ENCODE measurements at places on chromosomes 1 and 21.

- peak; percentile 77 for DNase-seq
Observed at GRCh38 chr1:93447481-93448291, at the start of gene FNBP1L. Gene FNBP1L, plus strand, starts transcription at chr1:93448118. Its CDS starts 164 bp downstream, at chr1:93448282.

DNA sequence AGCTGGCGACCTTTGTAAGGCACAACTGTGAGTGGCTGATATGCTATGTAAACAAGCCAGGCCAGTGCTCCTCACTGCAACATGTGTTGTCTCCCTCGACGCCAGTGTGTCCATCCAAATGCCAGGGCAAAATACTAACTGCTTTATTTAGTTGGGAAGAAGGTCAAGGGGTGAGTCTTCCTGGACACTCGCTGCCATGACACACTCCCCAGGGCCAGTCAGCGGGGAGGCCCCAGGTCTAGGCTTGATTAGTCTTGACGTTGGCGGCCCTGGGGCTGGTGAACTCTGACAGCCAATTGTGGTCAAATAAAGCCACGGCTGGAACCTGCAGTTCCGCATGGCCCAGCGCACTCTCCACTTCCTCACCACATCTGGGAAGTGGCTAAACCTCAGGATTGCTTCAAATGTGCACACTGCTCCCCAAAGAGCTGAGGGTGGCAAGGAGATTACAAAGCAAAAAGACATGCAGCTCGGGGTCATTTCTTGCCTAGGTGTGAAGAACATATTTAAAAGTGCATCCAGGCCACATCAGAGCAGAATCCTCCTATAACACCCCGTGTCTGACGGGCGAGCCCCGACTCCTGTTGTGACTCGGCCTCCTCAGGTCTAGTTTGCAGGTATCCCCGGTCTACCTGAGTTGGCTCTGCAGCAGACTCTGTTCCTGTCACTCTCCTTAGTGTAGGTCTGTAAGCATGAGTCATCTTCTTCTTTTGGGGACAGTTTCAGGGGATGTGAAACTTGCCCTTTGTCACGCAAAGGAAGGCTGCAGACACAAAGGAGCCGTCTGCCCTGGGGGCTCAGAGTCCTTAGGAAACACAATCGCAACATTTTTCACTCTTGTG is 183.5 kb downstream of the RUNX1 start:
- no peak for DNase-seq

DNA sequence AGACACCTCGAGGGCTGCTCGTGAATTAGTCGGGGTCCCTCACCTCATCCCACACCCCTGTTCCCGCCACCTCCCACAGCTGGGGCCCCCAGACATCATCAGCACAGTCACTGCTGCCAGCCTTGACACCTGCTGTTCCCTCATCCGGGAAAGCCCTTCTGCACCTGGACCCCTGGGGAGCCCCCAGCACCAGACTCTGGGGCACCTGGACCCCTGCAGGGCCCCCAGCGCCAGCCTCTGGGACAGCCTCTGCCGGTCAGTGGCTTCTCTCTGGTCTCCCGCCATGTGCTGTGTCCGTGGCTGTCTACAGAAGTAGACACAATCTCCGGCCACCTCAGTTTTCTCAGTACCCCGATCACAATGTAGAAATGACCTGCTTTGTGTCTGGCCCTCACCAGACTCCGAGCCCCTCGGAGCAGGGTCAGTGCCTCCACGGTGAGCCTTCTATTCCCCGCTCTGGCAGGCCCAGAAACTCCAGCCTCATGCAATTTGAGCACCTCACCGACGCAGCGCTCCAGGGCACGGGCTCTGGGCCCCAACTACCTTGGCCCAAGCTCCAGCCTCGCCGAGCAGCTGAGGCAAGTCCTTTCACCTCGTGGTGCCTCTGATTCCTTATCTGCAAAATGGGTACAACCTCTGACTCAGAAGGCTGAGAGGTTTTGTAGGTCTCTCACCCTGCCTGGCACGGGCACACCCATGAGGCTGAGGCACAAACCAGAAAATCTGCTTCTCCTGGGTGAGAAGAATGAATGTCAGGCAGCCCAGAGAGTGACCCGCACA is 84.7 kb downstream of the RIPK4 start:
- DNase-seq, result no peak

- DNase-seq, result no peak
Observed at GRCh38 chr1:27275696-27276095, 41.3 kb downstream of the WDTC1 start.

- DNase-seq, result no peak
Observed at GRCh38 chr1:47984175-47984789, 12.9 kb downstream of the TRABD2B start.

GRCh38 chr1:161719325-161719611 is 2.1 kb upstream of the FCRLB start:
- DNase-seq, result no peak

DNA sequence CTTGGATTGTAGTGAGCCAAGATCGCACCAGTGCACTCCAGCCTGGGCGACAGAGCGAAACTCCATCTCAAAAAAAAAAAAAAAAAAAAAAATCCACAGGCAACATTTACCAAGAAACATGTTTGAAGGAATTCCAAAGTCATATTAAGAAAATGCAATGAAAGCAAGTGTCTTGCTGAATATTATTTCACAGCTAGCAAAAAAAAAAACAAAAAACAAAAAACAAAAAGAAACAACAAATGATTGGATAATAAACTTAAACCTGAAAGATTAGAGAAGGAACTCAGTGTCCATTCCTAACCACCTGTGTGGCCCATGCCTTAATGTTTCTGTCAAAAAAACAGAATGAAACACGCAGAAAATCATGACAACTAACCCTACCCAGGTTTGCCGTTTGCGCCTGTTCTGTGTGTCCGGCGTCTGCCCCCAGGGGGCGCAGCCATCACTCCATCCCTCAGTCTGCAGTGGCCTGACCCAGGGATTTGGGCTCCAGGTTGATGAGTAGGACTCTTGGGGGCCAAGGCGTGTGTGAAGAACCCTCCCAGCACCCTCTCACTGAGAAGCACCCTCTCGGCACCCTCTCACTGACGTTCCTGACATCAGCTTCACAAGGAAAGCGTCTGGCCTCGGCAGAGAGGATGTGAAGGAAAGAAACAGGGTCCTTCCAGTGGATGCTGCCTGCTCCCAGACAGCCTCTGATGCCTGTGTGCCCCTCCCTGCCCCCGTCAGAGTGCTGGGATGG is 19.2 kb upstream of the PTTG1IP start:
- peak; percentile 39 for DNase-seq

GRCh38 chr1:187413405-187414169 is 584.8 kb downstream of the PLA2G4A start:
- DNase-seq, result no peak

DNA sequence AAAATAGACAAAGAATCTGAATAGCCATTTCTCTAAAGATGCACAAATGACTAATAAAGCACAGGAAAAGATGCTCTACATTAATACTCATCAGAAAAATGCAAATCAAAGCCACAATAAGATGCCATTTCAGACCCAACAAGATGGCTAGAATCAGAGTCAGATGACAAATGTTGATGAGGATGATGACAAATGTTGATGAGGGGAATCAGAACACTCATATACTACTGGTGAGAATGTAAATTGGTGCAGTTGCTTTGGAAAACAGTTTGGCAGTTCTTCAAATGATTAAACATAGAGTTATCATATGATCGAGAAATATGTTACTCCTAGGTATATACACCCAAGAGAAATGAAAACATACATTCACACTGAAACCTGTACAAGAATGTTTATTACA is 33.9 kb downstream of the LRRC40 start:
- DNase-seq, result no peak

DNA sequence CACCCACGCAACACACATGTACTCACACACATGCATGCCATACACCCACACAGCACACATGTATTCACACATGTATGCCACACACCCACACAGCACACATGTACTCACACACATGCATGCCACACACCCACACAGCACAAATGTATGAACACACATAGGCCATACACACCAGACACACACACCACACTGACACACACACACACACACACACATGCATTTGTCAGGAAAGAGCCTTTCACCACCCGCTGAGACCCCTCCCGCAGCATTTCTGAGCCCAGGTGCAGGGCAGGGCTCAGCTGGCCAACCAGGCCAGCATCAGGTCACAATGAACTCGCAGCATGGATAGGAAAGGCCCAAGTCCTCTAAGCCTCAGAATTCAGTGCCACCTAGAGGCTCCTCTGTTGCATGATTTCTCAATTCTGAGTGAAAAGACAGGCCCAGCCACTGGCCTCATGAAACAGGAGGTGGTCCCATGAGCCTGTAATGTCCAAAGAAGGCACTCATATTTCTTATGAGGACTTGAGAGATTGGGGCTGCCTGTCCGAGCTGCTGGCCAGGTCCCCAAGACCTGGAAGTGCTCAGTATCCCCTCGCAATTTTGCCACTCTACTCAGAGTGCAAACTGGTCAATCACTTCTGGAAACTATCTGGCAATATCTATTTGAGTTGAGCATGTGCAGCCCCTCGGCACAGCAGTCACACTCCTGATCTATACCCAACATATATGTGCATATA is 57.3 kb downstream of the PSMG1 start:
- peak; percentile 76 for DNase-seq

DNA sequence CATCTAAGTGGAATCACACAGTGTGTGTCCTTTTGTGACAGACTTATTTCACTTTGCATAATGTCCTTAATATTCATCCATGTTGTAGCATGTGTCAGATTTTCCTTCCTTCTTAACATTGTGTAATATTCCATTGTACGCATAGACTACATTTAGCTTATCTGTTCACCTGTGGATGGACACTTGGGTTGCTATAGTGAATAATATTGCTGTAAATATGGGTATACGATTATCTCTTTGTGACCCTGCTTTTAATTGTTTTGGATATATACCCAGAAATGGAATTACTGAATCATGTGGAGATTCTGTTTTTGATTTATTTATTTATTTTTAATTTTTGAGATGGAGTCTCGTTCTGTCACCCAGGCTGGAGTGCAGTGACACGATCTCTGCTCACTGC is 63.0 kb upstream of the ATP5PO start:
- no peak for DNase-seq
